Upper lobe of left lung (tissue), 6 donors: ENCODE measurements at places on chromosomes 2 and 18. TPM values are rescaled to one million over a fixed set of nuclear protein-coding genes. Genes with fewer than 3 reads are reported as not detected.

- no peak overlapping the region for H3K4me3 ChIP-seq
- H3K36me3 ChIP-seq, result no peaks in the 10 kb centered on the region
- H3K4me1 ChIP-seq, result peaks cover 25% of the 10 kb centered on the region
- DNase-seq, result peak; percentile 36
- no peak overlapping the region for H3K27ac ChIP-seq
Measured at GRCh38 chr18:10030816-10031541, 117.2 kb downstream of the VAPA start.

DNA sequence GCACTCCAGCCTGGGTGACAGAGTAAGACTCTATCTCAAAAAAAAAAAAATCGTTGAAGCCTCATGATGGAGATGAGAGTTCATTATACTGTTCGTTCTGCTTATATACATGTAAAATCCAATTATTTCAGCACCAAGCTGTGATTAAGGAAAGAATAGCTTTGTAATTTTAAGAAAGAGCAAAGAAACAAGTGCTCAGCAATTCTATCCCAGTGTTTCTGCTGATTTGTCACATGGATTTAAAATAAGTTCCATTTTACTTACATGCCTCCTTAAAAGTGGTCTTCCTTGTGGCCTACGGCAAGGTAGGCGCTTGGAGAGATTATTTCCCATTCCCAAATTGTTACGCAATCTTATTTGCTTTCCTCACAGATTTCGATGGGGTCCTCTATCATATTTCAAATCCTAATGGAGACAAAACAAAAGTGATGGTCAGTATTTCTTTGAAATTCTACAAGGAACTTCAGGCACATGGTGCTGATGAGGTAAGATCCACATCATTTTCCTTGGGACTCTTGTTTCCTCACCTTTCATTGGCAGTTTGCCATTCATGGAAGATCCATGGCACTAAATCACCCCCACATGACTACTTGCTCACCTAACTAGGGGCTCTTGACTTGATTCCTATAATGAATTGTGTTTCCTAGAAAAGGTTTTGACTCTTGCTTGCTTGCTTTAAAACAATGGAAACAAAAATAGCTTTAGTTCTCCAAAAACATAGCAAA is 11.5 kb downstream of the ARPC2 start:
- H3K4me1 ChIP-seq, result peaks cover 42% of the 10 kb centered on the region
- H3K36me3 ChIP-seq, result peaks cover 81% of the 10 kb centered on the region
- H3K4me3 ChIP-seq, result no peak overlapping the region
- H3K27me3 ChIP-seq, result no peaks in the 10 kb centered on the region
- peak overlapping the region; percentile 44 for H3K27ac ChIP-seq

DNA sequence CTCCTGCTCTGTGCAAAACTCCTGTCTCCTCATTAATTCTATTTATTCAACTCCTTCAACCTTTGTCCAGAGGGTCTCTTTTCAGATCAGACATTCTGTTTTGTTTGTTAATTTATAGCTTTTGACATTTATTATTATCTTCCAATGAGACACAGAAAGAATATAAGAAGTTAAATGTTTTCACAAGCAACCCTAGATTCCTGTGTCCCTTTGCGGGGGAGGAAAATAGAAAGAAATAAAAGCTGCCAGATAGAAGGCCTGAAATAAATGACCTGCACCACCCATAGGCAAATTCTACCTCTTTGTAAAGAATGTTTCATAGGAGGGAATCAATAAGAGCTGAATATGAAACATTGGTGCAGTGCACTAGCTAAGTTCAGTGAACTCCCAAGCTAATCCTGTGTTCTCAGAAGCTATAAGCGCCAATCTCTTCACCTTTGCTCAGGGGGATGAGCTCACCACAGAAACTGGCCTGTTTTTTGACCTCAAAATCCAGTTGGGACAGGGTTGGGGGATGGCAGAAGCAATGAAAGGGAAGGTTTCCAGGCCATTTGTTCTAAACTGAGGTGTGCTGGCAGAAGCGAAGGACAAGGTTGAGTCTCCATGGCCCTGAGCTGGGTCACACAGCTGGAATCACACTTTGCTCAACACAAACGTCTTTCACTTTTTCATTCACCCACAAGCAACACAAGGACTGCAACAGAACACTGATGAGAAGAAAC is 258.6 kb downstream of the NRXN1 start:
- H3K4me3 ChIP-seq, result no peak overlapping the region
- no peak for DNase-seq
- H3K27me3 ChIP-seq, result no peaks in the 10 kb centered on the region
- H3K4me1 ChIP-seq, result no peaks in the 10 kb centered on the region
- no peaks in the 10 kb centered on the region for H3K36me3 ChIP-seq

GRCh38 chr2:67400560-67401485 is 3.7 kb downstream of the ETAA1 start:
- no peaks in the 10 kb centered on the region for H3K27me3 ChIP-seq
- H3K36me3 ChIP-seq, result peaks cover 18% of the 10 kb centered on the region
- peaks cover 28% of the 10 kb centered on the region for H3K4me1 ChIP-seq
- H3K27ac ChIP-seq, result no peak overlapping the region
- no peak overlapping the region for H3K4me3 ChIP-seq

- no peak overlapping the region for H3K4me3 ChIP-seq
- no peaks in the 10 kb centered on the region for H3K27me3 ChIP-seq
- no peak for DNase-seq
- H3K36me3 ChIP-seq, result no peaks in the 10 kb centered on the region
- H3K27ac ChIP-seq, result no peak overlapping the region
Measured at GRCh38 chr2:31013301-31013700, 124.9 kb downstream of the GALNT14 start.

- H3K27me3 ChIP-seq, result peaks cover 4% of the 10 kb centered on the region
- H3K4me3 ChIP-seq, result peak overlapping the region; percentile 72
- peak; percentile 79 for DNase-seq
- H3K4me1 ChIP-seq, result peaks cover 52% of the 10 kb centered on the region
- H3K27ac ChIP-seq, result peak overlapping the region; percentile 88
- no peaks in the 10 kb centered on the region for H3K36me3 ChIP-seq
Measured at GRCh38 chr2:1742681-1743395, 1.5 kb downstream of the PXDN start.

- no peak for DNase-seq
- no peak overlapping the region for H3K27ac ChIP-seq
- no peaks in the 10 kb centered on the region for H3K4me1 ChIP-seq
- no peaks in the 10 kb centered on the region for H3K36me3 ChIP-seq
Measured at GRCh38 chr2:34102339-34102738, 503.2 kb upstream of the FAM98A start.

DNA sequence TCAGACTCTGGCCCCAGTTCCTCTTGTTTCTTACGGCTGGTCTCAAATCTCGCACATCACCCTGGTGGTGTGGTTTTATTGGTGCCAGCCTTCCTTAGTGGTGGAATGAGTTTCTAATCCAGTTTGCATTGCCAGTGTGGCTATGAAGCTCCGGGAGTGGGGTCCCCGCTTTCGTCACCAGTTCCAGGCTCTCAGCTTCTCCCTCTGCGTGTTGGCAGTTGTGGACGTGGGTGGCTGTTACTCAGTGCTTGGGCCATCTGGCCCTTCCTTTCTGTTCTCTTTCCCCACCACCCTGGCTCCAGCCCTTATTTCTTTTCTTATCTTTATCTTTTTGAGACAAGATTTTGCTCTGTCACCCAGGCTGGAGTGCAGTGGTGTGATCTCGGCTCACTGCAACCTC is 30.1 kb downstream of the EFR3B start:
- no peak overlapping the region for H3K4me3 ChIP-seq
- no peak for DNase-seq
- no peaks in the 10 kb centered on the region for H3K36me3 ChIP-seq
- no peaks in the 10 kb centered on the region for H3K27me3 ChIP-seq
- no peaks in the 10 kb centered on the region for H3K4me1 ChIP-seq
- peak overlapping the region; percentile 8 for H3K27ac ChIP-seq

DNA sequence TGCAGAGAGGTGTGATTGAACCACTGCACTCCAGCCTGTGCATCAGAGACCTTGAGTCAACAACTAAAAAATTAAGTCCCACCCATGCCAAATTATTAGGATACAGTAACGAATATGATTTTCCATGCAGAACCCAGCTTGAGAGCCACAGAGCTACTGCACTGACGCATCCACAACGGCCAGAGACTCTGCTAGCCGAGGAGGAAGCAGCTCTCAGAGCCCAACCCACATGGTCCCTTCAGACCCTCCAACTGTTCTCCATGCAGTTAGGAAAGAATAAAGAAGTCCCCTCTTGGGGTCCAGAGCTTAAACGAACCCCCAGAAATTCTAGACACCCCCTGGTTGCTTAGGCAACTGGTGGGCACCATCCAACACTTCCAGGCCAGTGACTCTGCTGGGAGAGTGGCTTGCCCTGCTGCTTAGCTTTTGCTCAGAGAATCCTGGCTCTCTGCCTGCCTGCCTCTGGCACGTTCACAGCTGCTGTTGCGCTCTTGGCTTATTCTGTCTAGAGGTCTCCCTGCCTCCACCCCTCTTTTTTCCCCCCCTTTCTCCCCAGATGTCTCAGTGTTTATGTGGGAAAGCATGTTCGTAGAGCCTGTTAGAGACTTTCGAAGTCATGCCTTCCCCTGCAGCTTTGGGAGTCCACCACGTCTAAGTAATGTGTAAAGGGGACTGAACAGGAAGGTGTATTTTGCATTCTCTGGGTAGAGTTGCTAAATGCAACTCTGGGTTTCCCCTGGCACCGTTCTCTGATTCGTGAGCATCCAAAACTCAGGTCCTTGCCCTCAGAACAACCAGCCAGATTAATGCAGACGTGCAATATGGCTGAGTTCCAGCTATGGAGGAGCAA is 26.0 kb upstream of the SP3 start:
- H3K4me3 ChIP-seq, result no peak overlapping the region
- H3K36me3 ChIP-seq, result no peaks in the 10 kb centered on the region
- no peak for DNase-seq
- H3K4me1 ChIP-seq, result peaks cover 10% of the 10 kb centered on the region

GRCh38 chr2:203237346-203238238 is 1.2 kb upstream of the CYP20A1 start:
- H3K27ac ChIP-seq, result no peak overlapping the region
- no peaks in the 10 kb centered on the region for H3K27me3 ChIP-seq
- H3K4me1 ChIP-seq, result peaks cover 20% of the 10 kb centered on the region
- peak overlapping the region; percentile 78 for H3K4me3 ChIP-seq
- no peak for DNase-seq

The TLX2 gene
- total RNA-seq, result not detected

The UGT1A4 gene
- total RNA-seq, result 0.24 TPM

The LIPT1 gene
- 7.0 TPM for total RNA-seq

The SCYGR3 gene
- not detected for total RNA-seq

The LBX2 gene
- total RNA-seq, result 2.3 TPM

The MFSD2B gene
- total RNA-seq, result 0.98 TPM

The CD8A gene
- total RNA-seq, result 5.3 TPM

The CPLX4 gene
- total RNA-seq, result not detected

The ABCG8 gene
- total RNA-seq, result 0.20 TPM

The LAMA3 gene
- total RNA-seq, result 88.2 TPM
